ENCODE measurements at places on chromosomes 5 and 9. TPM values are rescaled to one million over a fixed set of nuclear protein-coding genes. Genes with fewer than 3 reads are reported as not detected.

DNA sequence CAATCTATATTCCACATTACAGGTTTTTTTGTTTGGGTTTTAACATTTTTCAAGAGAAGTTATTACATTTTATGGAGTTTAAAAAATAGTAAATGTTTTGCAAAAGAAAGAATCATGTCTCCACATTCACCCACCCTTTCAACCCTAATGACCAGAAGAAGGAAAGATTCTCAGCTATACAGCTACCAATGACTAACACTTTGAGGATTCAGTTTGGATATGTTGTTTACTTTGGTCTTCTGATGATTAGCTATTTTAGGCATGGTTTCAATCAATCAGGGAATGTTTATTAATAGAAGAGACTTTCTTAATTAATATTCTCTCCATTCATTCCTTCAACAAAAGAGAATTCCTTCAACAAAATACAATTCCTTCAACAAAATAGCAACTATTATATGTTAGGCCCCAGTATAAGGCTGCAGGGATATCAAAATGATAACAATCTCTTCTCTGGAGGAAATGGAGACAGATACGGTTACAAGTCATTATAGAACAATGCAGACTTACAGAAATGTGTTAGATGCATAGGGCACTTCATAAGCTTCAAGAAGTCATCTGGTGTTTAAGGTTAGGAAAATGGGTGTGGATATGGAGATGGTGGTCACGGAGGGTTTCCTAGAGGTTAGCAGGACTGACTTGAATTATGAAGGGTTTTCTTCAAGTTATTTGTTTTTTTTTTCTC, 9.3 kb upstream of the NR3C1 start:
- no peaks in the 10 kb centered on the region for H3K4me1 ChIP-seq
- H3K27me3 ChIP-seq, result no peaks in the 10 kb centered on the region
- H3K27ac ChIP-seq, result no peak overlapping the region
- no peak overlapping the region for H3K4me3 ChIP-seq
- no peaks in the 10 kb centered on the region for H3K36me3 ChIP-seq

DNA sequence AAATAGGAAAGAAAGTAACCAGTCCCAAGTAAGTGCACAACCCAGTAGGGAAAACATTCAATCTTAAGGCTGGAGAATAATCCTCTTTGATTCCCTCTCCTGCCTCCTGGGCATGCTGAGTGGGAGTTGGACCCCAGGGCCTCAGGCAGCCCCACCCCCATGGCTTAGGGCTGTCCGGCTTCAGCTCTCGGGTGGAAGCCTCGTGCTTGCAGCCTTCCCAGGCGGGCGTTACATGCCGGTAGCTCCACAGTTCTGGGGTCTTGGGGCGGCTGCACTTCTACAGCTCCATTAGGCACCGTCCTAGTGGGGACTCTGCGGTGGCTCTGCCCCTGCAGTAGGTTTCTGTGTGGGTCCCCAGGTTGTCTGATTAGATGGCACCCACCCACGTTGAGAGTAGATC, 10.1 kb downstream of the GLIPR2 start:
- peaks cover 21% of the 10 kb centered on the region for H3K36me3 ChIP-seq
- DNase-seq, result no peak
- H3K4me3 ChIP-seq, result no peak overlapping the region
- H3K27me3 ChIP-seq, result no peaks in the 10 kb centered on the region
- H3K27ac ChIP-seq, result no peak overlapping the region
- peaks cover 85% of the 10 kb centered on the region for H3K4me1 ChIP-seq

- no peaks in the 10 kb centered on the region for H3K36me3 ChIP-seq
- no peak overlapping the region for H3K4me3 ChIP-seq
- H3K4me1 ChIP-seq, result no peaks in the 10 kb centered on the region
- no peak for DNase-seq
- no peaks in the 10 kb centered on the region for H3K27me3 ChIP-seq
These were observed 38.9 kb upstream of the FAM174A start for GRCh38 chr5:100496296-100496695.

GRCh38 chr5:138029944-138030343, 2.9 kb downstream of the FAM13B start:
- no peak overlapping the region for H3K27ac ChIP-seq
- no peak overlapping the region for H3K4me3 ChIP-seq
- no peak for DNase-seq
- peaks cover 56% of the 10 kb centered on the region for H3K4me1 ChIP-seq

DNA sequence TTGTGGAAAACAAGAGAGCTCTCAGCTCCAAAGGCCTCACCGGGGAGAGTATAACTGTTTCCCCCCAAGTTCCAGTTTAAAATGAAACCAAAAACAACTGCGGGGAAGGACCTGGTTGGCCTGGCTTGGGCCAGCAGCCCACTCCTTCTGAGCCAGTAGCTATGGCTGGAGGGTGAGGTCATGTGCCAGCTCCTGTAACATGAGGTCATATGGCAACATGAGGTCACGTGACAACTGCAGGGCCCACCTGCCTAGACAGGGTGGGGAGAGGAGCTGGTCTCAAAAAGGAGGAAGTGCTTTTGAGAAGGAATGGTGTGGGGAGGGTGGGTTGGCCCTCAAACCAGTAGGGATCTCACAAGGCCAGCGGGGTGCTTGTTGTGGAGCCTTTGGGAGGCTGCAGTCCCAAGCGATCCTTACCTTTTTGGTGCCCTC, 29.3 kb upstream of the CRB2 start:
- DNase-seq, result peak; percentile 61
- no peaks in the 10 kb centered on the region for H3K36me3 ChIP-seq
- H3K4me1 ChIP-seq, result peaks cover 35% of the 10 kb centered on the region

ITGA2 gene
- total RNA-seq, result 7.4 TPM

DNA sequence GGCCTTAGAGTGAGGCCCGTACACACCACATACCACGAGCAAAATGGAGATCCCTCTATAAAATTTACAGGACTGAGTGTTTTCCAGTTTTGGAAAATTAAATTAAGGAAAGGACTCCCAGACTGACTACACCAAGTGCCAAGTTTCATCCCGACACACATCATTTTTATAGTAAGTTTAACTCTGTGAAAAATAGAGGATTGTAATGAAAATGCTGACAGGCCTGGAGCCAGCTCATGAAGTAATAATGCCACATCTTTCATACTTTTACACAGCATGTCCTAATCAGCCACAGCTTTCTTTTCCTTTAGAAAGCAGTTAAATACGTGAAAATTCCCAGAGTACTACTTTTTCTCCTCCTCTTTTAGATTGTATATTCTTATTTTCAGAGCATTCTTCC, 169.2 kb downstream of the SAXO1 start:
- no peaks in the 10 kb centered on the region for H3K4me1 ChIP-seq
- H3K36me3 ChIP-seq, result no peaks in the 10 kb centered on the region
- H3K4me3 ChIP-seq, result no peak overlapping the region
- no peaks in the 10 kb centered on the region for H3K27me3 ChIP-seq

- no peak overlapping the region for H3K27ac ChIP-seq
- no peaks in the 10 kb centered on the region for H3K36me3 ChIP-seq
- no peak for DNase-seq
- no peak overlapping the region for H3K4me3 ChIP-seq
These were observed 162.3 kb downstream of the DRD1 start for GRCh38 chr5:175281714-175282113.

UGT3A1 gene
- not detected for total RNA-seq

DNA sequence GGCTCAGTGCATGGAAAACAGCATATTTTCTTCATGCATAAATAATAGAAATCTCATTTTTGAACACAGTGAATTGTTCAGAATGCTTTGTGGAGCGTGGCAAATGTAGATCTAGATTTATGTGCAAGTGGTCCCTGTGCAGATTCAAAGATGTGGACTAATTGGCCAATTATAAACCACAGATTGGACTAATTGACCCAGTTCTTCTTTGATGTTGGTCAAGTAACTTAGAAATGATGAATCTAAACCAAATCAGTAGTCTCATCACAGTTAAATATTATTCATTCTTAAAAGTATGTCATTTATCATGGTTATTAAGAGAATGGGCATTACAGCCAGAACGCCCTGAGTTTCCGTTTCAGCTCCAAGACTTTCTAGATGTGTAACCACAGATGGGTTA, 11.7 kb upstream of the PDE4D start:
- H3K27ac ChIP-seq, result no peak overlapping the region
- H3K4me3 ChIP-seq, result no peak overlapping the region
- no peaks in the 10 kb centered on the region for H3K4me1 ChIP-seq
- DNase-seq, result no peak

GRCh38 chr5:97980291-97980690, 793.2 kb upstream of the RGMB start:
- H3K27me3 ChIP-seq, result no peaks in the 10 kb centered on the region
- no peaks in the 10 kb centered on the region for H3K36me3 ChIP-seq
- DNase-seq, result no peak
- H3K27ac ChIP-seq, result no peak overlapping the region

DNA sequence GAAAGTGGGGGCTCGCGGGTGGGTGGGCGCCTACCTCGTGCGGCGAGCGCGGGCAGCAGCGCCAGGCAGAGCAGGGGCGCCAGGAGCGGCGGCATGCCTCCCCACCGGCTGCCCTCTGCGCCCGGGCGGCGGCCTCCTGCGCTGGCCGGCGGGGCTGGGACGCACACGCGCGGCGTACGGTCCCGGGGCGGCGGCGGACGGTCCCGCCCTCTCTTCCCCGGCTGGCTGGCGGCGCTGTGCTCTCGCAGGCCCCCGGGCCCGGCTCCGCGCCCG, 220 bp downstream of the NOTCH1 start:
- peak overlapping the region; percentile 89 for H3K4me3 ChIP-seq
- H3K4me1 ChIP-seq, result peaks cover 61% of the 10 kb centered on the region
- H3K36me3 ChIP-seq, result peaks cover 29% of the 10 kb centered on the region
- H3K27me3 ChIP-seq, result no peaks in the 10 kb centered on the region
- peak overlapping the region; percentile 90 for H3K27ac ChIP-seq

- H3K4me1 ChIP-seq, result no peaks in the 10 kb centered on the region
- no peaks in the 10 kb centered on the region for H3K36me3 ChIP-seq
These were observed 223.0 kb downstream of the IRX1 start for GRCh38 chr5:3818624-3819023.

C5orf52 gene
- not detected for total RNA-seq

SPINK6 gene
- not detected for total RNA-seq

DNA sequence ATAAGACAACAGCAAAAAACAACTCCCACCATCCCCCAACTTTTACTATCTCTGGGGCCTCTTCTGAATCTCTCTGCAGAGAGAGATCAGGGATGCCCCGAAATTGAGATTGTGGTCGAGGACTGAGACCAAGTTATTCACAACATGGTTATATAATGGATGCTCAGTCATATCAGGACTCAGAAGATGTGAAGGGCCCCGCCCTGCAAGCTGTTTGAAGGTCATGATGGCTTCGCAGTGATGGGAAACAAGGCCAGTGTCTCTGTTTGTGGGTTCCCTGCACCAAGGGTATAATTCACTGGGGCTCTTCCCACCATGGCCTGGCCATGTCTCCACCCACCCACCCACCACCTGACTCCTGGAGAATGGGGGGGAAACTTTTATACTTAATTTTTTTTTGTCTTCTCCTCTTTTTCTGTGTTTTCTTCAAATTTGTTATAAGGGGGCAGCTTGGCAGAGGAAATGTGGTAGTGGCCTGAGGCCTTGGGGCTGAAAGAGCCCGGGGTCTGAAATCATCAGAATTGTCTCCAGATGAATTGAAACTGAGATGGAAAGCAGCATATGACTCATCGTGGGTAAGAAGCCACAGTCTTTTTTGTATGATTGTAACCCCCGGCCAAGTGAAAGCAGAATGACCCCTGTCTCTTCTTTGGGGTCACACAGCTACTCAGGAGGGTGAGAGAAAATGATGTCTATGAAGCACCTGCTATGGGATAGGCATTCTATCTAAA, 15.0 kb upstream of the TEX48 start:
- no peak overlapping the region for H3K27ac ChIP-seq
- H3K4me3 ChIP-seq, result no peak overlapping the region
- DNase-seq, result no peak
- no peaks in the 10 kb centered on the region for H3K4me1 ChIP-seq
- H3K27me3 ChIP-seq, result no peaks in the 10 kb centered on the region
